SIG-M5 (cell line): ENCODE measurements at places on chromosomes 5 and 9.

DNA sequence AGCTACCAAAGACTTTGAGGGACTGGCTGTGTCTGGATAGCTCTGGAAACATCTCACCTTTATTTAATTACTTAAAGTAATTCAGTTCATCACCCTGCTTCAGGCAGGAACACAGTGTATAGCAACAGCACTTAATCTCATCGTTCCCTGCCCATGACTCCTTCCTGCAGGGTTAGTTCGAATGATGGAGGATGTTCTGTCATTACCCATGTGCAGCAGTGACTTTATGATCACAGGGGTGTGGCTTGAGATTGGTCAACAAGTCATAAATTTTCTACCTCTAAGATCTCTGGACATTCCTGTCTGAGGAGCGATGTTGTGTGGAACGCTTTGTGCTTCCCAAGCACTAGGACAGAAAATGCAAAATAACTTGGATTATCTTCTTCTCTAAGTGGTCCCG lies 37.1 kb upstream of the PRUNE2 start:
- DNase-seq: no peak

GRCh38 chr9:79020276-79020675 lies 551.5 kb upstream of the TLE4 start:
- no peak for DNase-seq

DNA sequence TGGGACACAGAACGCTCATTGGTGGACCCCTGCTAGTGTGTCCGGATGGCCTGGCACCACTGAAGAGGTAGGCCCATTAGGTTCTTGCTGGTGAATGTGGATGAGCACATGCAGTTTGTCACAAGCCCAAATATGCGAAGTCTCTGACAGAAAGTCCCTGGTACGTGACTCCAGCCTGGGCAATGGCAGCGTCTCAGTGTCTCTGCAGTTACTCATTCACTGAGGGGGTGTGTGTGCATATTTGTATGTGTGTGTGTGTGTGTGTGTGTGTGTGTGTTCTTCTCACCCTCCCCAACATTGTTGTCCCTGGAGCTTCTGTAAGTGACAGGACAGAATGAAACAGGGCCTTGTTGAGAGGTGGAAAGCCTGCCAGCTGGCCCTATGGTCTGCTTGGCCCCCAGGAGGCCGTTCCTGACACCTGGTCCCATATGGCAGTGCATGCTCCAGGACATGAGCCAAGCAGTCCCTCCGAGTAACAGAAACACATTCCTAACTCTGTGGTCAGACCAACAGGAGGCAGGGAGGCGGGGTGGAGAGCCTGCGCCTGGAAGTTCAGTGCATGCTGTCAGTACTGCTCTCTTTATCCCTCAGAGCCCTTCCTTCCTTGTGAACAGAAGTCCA lies 169.9 kb downstream of the SLC28A3 start:
- DNase-seq: no peak

GRCh38 chr9:131854896-131855613 lies 115.2 kb upstream of the RAPGEF1 start:
- DNase-seq: no peak

DNA sequence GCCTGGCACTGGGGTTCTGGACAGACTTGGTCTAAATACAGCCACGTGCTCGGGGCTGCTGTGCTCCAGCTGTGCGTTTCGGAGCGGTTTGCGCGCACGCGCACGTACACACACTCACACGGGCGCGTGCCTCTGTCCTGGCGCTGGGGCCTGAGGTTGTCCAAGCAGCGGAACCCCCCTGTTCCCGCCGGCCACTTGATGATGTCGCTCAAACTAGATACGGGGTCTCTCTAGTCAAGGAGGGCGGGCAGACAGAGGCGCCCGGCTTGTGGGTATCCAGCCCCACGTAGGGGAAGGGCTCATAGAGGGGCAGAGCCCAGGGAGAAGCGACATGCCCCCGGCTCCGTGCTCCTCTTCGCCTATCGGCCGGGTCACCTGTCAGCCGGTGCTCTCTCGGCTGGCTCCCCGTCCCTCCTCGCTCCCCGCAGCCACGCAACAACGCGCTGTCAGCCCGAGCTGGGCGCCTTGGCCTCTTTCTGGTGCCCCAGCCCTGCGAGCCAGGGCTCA lies 8.9 kb downstream of the NR2F1-AS1 start:
- DNase-seq: no peak
